ENCODE measurements at places on chromosomes 6 and 20. TPM values are rescaled to one million over a fixed set of nuclear protein-coding genes. Genes with fewer than 3 reads are reported as not detected.

The IP6K3 gene
- 0.89 TPM for total RNA-seq

DNA sequence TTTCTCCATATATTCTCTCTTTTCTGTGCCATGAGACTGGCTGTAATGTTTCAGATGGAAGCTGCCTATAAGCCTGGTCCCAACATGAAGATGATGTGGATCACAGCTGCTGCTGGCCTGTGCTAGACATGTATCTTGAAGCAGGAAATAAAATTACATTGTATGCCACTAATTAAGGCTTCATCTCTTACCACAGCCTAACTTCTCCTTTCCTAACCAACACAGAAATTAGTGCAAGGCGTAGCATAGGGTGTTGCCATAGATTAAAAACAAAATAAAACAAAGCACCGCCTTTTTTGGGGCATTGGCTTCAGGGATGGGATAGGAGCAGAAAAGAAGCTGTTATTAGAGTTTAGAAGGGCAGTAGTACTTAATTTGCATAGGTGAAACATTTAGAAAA lies 4.7 kb upstream of the SLC17A4 start:
- no peak for DNase-seq

DNA sequence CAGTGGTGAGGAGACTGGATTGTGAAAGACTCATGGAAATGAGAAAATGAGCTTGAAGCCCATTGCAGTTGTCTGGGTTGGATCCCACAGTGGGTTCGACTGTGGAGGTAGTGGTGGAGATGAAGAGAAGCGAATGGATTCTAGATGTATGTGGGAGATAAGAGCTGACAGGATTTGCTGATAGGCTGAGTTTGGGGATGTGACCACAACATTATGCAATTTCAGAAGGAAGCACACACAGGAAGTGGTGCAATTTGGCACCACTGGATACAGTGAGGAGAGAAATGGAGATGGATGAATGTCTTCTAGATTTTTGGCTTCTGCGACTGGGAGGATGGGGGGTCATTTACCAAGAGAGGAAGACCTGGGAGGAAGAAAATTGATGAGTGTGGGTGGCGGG lies 64.4 kb upstream of the MAFB start:
- DNase-seq: no peak

GRCh38 chr20:56995635-56996075 lies 270.8 kb downstream of the BMP7 start:
- peak; percentile 47 for DNase-seq

- DNase-seq: no peak
Observed at GRCh38 chr6:136582711-136583471, 32.7 kb upstream of the MAP7 start.

The BCAS4 gene
- total RNA-seq: 7.3 TPM

GRCh38 chr6:31969712-31970603 lies 2.0 kb downstream of the DXO start:
- no peak for DNase-seq

The ANKRD6 gene
- 20.5 TPM for total RNA-seq

The SPTLC3 gene
- total RNA-seq: 0.09 TPM

DNA sequence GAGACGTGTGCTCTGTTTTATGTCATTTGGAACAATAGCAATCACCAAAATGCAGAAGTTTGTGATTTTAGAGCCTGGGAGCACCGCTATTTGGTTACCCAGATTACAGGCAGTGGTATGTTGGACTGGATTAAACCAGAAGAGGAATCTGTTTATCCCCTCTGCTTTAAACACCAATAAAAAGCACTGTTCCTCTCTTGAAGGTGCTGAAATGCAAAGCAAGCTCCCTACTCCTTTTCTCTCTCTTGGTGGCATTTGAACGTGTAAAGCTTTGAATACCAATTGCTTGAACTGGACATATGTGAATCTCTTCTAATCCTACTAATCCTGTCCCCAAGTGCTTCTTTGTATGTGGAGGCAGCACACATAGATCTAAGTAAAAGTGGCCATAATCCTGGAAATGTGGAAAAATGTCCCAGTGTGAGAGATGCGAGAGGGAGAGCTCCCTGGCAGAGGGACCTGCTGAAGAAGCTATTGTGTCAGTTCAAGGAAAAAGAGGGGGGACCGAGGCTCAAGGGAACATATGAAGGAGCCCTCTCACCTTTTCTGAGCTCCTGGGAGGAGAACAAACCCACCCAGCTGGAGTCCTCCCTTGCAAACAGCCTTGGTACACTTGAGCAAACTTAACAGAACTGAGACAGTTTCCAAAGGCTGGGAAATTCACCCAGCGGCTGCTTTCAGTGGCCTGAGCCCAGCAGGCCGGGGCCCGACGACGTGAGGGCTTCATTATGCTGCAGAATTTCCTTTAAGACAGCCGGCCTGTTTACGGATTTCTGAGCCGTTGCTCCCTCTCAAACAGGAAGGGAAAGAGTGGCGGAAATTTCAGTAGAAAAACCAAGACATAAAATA lies 18.8 kb upstream of the OLIG3 start:
- DNase-seq: no peak

GRCh38 chr6:26025047-26025893 lies 62.0 kb upstream of the HFE start:
- no peak for DNase-seq

GRCh38 chr6:107670792-107671199 lies 153.3 kb downstream of the SCML4 start:
- peak; percentile 44 for DNase-seq

GRCh38 chr6:26561533-26562466 lies 23.6 kb downstream of the HMGN4 start:
- no peak for DNase-seq

- no peak for DNase-seq
Observed at GRCh38 chr6:130116273-130116672, 97.9 kb downstream of the L3MBTL3 start.

DNA sequence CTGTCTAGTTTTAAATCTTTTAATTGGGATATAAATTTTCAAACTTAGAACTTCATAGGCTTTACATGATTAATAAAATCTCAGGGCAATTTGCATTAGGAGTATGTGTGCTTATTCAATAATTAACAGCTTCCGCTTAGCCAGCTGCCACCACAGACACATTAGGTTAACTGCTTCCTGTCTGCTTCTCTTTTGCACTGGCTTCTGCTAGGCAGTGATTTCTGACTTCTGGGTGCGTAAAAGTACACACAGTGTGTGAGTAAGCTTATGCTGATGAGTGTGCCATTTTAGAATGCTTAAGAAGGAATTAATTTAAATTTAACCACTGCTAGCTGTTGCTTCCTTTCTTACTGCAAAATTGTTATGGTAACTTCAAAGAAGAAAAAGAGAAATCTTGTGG lies 73.9 kb downstream of the F13A1 start:
- DNase-seq: no peak

The PCMT1 gene
- total RNA-seq: 65.5 TPM

GRCh38 chr6:106747139-106747538 lies 117.8 kb downstream of the QRSL1 start:
- no peak for DNase-seq

GRCh38 chr6:43771858-43772680 lies 2.1 kb downstream of the VEGFA start:
- DNase-seq: peak; percentile 45

DNA sequence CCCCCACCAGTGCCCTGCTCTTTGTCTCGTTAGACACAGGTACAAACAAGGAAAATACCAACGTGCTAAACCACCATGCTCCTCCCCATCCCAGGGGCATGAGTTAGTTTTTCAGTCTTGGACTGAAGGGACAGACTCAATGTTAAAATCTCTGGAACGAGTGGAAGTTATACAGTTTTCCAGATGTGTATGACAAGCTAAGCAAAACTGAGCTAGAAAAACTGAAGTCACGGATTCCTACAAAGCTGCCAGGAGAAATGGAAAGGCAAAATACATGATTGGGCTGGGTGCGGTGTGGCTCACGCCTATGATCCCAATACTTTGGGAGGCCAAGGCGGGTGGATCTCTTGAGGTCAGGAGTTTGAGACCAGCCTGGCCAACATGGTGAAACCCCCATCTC lies 34.3 kb upstream of the QKI start:
- DNase-seq: no peak

The KCNK15 gene
- not detected for total RNA-seq

The STK38 gene
- total RNA-seq: 27.7 TPM

DNA sequence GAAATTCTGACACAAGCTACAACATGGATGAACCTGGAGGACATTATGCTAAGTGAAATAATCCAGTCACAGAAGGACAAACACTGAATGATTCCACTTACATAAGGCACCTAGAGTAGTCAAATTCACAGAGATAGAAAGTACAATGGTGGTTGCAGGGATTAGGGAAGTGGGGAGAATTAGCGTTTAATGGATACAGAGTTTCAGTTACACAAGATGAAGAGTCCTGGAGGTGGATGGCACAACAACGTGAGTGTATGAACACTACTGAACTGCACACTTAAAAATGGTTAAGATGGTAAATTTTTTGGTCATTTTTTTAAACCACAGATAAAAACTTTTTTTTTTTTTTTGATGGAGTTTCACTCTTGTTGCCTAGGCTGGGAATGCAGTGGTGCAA lies 24.7 kb downstream of the MOCS3 start:
- DNase-seq: no peak

DNA sequence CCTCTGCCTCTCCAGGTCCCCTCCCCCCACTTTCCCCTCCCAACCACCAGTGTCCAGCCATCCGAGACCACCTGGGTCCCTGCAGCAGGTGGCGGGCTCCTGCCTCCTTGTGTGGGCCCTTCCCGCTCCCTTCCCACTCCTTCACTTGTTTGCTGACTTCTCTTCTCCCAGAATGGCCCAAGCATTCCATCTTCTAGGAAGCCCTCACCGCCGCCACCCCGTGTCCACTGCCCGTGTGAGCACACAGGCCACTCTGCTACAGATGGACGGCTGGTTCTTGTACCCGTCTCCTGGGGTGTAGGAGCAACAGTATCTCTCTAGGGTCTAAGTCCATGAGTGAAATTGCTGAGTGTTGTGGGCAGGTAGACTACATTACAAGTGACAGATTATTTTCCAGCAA lies 15.0 kb downstream of the BPHL start:
- no peak for DNase-seq

GRCh38 chr6:33958526-33959328 lies 154.9 kb upstream of the MLN start:
- DNase-seq: no peak

GRCh38 chr20:54468082-54468481 lies 7.3 kb upstream of the DOK5 start:
- no peak for DNase-seq

DNA sequence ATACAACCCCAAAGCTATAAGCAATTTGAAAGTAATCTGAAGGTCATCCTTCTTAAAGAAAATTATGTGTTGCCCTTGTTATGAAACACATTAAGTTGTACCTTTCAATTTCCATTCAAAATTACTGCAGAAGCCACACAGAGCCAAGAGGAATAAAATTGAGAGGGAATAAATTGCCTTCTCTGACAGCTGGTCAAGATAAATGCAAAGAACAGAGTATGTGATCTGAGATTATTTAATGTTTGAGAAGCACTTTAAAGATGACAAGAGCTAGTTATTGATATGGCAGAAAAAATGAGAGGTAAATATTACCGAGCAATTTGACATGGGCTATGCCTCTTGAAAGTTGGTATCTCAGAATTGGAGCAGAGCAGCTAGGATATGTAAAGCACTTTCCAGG lies 61.6 kb downstream of the TRDN start:
- no peak for DNase-seq

DNA sequence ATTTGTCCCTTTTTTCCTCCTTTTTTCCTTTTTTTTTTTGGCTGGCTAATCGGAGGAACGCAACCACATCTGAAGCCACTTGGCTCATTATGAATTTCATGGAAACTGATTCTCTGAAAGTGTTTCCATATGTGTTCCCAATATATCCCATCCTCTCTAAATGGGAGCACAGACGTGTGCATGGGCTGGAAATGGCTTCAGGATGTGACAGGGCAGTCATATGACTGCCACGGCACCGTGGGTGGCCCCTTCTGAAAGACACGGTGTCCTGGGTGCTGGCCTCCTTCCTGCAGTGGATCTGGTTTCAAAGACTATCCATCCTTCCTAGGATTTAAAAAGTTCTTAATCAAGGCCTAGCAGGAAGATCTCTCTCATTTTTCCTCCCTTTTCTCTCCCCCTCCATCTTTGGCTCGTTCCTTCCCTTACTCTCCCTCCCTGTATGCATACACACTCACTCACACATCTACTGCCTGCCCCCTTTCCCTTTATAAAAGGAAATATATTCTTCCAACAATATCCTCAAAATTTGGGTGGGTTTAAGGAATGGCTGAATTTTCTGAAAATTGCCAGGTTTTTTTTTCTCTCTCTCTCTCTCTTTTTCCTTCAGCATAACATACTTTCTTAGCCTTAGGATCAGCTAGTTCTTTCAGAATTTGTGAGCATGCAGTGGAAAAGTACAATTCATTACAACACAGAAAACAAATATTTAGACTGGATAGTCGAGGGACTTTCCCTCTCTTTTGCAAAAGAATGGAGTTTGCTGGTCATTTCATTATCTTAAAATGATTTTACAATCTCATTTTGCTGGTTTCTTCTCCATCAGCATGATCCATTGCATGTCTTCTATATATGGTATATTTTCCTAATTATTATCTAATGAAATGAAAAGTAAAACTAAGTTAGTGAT lies 161.2 kb upstream of the SUPT3H start:
- no peak for DNase-seq

The ZBTB46 gene
- 23.7 TPM for total RNA-seq

GRCh38 chr20:51217347-51218045 lies 194.6 kb upstream of the KCNG1 start:
- no peak for DNase-seq

- no peak for DNase-seq
Observed at GRCh38 chr6:106574741-106575458, 54.4 kb downstream of the RTN4IP1 start.

The TRIM40 gene
- not detected for total RNA-seq

- peak; percentile 15 for DNase-seq
Observed at GRCh38 chr6:71012866-71013469, 56.1 kb upstream of the B3GAT2 start.

DNA sequence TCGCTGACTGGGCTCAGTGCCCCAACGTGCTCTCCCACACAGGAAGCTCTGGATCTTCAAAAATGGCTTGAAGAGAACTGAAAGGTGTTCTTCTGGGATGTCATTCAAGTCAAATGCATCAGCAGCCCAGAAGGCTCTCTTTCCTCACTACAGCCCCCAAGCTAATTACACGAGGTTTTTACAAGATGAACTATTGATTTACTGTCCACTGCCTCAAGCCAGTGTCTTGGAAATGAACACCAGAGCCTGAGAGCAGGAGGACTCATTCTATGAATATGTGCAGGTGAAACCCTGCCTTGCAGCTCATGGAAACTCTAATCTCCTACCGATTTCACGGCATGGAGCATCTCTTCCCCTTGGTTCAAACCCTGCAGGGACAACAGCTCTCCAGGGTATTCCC lies 98.9 kb upstream of the CST7 start:
- no peak for DNase-seq

- DNase-seq: no peak
Observed at GRCh38 chr6:30200551-30201281, 12.5 kb downstream of the TRIM26 start.

The MYT1 gene
- total RNA-seq: 4.3 TPM

- DNase-seq: no peak
Observed at GRCh38 chr20:64083804-64084684, at the start of gene LKAAEAR1. LKAAEAR1 (minus strand) TSS chr20:64084398; CDS start chr20:64084219, 179 bp downstream.

GRCh38 chr6:39934131-39934757 lies at the start of gene MOCS1:
MOCS1 (minus strand) TSS chr6:39934462; CDS start chr6:39934417, 45 bp downstream.
- DNase-seq: peak; percentile 58
